ENCODE measurements at places on chromosomes 11 and 22. TPM values are rescaled to one million over a fixed set of nuclear protein-coding genes. Genes with fewer than 3 reads are reported as not detected.

The PCF11 gene
- polyA plus RNA-seq = 16.3 TPM

The RGL4 gene
- polyA plus RNA-seq = not detected

- no peaks in the 10 kb centered on the region for H3K4me1 ChIP-seq
- no peak for DNase-seq
- H3K27ac ChIP-seq = no peak overlapping the region
- no peak overlapping the region for H3K4me3 ChIP-seq
Measured at GRCh38 chr22:19789828-19790227, 29.2 kb downstream of the TBX1 start.

DNA sequence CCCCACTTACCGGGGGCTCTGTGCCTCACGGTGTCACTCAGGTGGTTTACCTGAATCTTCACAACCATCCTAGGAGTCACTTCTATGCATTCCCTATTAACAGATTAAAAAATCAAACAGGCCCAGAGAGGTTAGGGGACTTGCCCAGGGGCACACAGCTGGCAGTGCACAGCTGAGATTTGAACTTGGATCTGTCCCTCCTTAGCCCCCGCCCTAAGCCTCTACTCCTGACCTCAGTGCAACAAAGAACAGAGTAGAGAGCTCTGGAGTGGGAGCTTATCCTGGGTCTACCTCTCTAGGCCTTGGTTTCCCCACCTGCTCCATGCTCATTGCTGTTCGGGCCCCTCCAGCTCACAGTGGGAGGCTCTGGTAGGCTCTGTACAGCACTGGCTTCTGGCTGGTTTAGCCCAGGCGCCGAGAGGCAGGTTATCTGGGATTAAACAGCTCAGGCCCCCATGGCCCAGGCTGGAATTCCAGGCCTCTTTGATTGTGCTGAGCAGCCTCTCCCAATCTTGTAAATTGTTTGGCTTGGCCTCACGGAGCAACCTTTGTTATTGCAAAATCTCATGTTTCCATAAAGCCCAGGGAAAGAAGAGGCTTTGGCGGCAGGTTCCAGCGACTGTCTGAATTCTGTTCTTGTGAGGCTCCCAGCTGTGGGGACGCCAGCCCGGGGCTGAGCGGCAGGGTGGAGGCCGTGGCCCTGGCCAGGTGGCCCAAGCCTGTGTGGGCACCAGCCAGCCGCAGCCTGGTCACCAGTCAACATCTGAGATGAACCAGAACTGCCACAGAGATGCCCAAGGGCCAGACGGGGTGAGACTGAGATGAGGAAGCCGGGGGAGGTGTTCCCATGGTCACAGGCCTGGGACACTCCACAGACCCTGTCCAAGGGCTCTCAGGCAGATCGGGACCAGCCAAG, 28.9 kb upstream of the SHISAL1 start:
- DNase-seq = no peak
- peaks cover 2% of the 10 kb centered on the region for H3K4me1 ChIP-seq
- no peak overlapping the region for H3K27ac ChIP-seq
- no peak overlapping the region for H3K4me3 ChIP-seq
- H3K36me3 ChIP-seq = no peaks in the 10 kb centered on the region
- peaks cover 67% of the 10 kb centered on the region for H3K27me3 ChIP-seq

- H3K36me3 ChIP-seq = no peaks in the 10 kb centered on the region
- H3K27me3 ChIP-seq = no peaks in the 10 kb centered on the region
- no peak overlapping the region for H3K27ac ChIP-seq
- no peak for DNase-seq
- no peak overlapping the region for H3K4me3 ChIP-seq
Measured at GRCh38 chr22:36243986-36244385, 4.7 kb upstream of the APOL2 start.
